M059J (cell line): ENCODE measurements at places on chromosomes 11 and 22.

DNA sequence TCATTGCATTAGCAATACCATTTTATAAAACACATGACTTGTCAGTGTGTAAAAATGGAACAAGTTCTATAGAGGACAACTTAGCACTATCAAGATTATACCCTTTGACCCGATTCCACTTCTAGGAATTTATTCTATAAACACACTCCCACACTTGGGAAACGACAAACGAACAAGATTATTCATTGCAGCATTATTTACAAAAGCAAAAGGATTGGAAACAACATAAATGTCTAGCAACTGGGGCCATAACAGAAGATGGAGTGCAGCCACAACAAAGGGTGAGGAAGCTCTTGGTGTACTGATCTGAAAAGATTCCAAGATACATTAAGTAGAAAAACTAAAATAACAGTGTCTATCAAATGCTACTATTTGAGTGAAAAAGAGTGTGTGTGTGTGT is 2.3 kb upstream of the IRAG1 start:
- DNase-seq: peak; percentile 62

- DNase-seq: peak; percentile 16
Observed at GRCh38 chr11:30333405-30333804, 10.5 kb downstream of the ARL14EP start.

GRCh38 chr11:107707807-107708206 is 4.0 kb downstream of the SLN start:
- no peak for DNase-seq

- DNase-seq: peak; percentile 71
Observed at GRCh38 chr11:66856496-66857233, at the start of gene LRFN4. Gene LRFN4, plus strand, starts transcription at chr11:66857064. Its CDS starts 681 bp downstream, at chr11:66857745.
